ENCODE measurements at places on chromosomes 16 and 17.
A peak's percentile ranks its signal among the peaks of the same experiment; 100 is the strongest.

DNA sequence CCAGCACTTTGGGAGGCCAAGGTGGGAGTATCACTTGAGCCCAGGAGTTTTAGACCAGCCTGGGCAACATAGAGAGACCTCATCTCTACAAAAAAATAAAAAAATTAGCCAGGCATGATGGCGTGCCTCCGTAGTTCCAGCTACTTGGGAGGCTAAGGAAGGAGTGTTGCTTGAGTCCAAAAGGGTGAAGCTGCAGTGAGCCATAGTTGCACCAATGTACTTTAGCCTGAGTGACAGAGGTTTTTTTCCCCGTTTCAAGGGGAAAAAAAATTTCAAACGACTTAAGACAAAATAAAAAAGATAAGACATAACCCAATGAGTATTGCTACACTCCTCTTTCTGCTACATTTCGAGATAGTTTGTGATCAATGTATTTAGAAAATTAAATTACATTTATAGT lies 6.8 kb downstream of the DHX8 start:
- no peak for DNase-seq

- DNase-seq = no peak
Measured at GRCh38 chr16:50956637-50957036, 194.4 kb downstream of the SALL1 start.

GRCh38 chr16:19284207-19284606 lies 1.3 kb upstream of the CLEC19A start:
- no peak for DNase-seq

DNA sequence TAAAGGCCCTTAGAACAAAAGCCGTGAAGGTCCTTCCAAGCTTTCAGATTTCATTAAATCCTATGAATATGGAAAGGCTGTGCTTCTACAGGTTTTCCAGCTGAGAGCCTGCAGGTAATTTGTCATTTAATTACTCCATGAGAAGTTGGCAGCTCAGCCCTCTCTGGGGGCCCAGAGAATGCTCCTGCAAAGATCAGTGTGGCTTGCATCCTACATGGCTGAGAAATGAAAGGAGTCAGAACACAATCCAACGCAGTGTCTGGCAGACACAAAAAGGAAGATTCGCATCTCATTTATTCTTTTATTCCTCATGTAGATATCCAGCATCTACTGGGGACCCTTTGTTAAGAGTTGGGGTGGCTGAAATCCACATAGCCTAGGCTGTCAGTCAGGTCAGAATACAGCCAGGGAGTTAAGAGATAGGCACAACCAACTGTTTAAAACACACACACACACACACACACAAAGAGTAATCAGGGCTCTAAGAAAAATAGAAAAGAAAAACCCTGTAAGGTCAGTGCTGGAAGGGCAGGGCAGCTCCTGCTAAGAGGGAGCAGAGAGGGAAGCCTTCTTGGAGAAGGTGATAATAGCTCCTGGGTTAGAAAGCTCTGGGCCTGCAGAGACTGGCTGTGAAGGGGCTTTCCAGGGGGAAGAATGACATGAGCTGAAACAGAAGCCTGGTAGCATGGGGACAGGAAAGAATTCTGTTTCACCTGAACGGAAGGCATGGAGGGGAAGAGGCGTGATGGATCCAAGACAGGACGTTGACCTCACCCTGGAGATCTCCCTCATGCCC lies 46.9 kb upstream of the WSCD1 start:
- no peak for DNase-seq

DNA sequence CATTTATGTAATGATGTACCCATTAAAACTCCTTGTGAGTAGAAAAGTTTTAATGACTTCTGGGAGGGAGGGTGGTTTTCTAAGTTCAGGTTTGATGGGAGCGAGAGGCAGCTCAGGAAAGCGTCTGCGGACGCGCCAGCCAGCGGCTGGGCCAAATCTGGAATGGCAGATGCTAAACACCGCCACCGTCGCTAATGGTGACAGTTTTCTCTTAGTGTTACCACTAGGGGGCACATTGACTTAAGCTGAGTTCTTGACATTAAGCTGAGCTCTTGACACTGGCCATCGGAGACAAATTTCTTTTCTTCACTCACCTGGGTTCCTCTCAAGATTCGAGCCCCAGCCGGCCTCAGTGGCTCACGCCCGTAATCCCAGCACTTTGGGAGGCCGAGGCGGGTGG lies 6.7 kb downstream of the TRPV1 start:
- DNase-seq = no peak

- no peak for DNase-seq
Measured at GRCh38 chr16:69618307-69618706, 52.5 kb downstream of the NFAT5 start.

- no peak for DNase-seq
Measured at GRCh38 chr17:27242951-27243350, 51.0 kb upstream of the WSB1 start.

DNA sequence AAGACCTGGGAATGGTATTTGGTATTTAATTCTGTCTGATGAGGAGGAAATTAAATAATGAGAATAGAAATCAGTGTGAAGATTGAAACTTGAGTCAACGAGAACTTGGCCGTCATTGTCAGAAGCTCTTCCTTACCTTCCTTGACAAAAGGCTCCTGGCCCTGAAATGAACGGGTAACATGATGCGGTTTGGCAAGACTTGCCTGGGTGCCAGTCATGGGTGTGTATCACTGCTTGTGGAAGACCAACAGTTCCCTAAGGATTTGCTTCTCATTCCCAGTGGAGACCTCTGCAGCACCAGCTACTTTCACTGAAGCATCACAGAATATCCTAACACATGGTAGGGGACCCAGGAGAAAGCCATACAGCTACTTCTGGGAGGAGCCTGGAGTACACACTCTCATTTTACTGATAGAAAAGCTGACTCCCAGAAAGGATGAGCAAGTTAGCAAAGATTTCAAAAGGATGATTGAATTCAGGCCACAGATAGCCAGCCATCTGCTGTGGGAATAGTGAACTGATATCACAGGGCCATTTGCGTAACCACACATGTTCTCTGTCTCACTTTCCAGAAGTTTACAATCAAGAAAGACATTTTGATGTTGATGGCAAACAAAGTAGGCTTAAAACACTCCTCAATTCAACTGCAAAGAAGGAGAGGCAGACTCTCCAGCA lies 258.1 kb upstream of the SALL1 start:
- peak; percentile 33 for DNase-seq

GRCh38 chr17:73071066-73071999 lies 21.2 kb downstream of the SLC39A11 start:
- DNase-seq = peak; percentile 45

DNA sequence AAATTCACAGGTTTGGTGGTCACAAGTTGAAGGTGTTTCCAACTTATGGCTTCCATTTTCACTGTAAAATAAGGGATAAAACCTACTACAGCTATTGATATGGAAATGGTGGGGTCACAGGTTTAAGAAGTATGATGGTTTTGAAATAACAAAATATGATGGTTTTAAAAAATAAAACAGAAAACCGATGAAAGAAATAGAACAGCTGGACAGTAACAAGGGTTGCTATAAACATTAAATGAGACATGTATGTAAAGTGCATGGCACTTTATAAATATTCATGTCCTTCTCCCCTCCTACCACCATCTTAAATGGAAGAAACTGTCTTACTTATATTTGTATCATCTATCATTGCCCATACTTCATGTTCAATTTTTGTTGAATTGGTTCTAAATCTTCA lies 31.3 kb downstream of the ASPA start:
- DNase-seq = no peak

GRCh38 chr17:57242148-57242547 lies 14.2 kb upstream of the MSI2 start:
- no peak for DNase-seq

GRCh38 chr17:40538019-40538935 lies 27.0 kb downstream of the CCR7 start:
- no peak for DNase-seq

DNA sequence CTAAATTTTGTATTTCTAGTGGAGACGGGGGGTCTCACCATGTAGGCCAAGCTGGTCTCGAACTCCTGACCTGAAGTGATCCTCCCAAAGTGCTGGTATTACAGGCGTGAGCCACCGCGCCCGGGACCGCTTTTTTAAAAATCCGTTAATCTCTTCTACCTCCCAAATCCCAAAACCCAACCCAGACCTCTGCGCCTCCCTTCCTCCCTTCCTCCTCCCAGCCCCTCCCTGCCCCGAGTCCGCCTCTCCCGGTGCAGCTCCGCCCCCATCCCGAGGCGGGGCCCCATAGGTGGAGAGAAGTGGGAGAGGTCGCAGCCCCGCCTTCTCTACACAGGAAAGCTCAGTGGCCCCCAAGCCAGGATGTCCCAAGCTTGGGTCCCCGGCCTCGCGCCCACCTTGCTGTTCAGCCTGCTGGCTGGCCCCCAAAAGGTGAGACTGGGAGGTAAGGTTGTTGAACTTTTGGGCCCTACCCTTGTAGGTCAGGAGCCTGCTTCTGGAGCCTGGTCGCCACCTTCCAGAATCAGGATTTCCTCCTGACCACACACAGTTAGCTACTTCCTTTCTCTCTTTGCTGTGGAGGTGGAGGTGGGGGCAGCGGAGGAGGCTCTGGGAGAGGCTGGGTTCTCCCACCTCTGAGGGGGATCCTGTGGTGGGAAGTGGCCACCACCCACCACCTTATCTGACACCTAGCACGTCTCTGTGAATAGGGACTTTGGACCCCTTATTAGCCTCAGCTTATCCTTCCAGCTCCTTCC lies at the start of gene TMEM92:
Gene TMEM92 (plus strand): TSS at position 325 of the 755 bp plus-strand sequence. CDS start 36 bp downstream, at position 361.
- no peak for DNase-seq

GRCh38 chr17:72363089-72363610 lies 242.3 kb downstream of the SOX9 start:
- no peak for DNase-seq

DNA sequence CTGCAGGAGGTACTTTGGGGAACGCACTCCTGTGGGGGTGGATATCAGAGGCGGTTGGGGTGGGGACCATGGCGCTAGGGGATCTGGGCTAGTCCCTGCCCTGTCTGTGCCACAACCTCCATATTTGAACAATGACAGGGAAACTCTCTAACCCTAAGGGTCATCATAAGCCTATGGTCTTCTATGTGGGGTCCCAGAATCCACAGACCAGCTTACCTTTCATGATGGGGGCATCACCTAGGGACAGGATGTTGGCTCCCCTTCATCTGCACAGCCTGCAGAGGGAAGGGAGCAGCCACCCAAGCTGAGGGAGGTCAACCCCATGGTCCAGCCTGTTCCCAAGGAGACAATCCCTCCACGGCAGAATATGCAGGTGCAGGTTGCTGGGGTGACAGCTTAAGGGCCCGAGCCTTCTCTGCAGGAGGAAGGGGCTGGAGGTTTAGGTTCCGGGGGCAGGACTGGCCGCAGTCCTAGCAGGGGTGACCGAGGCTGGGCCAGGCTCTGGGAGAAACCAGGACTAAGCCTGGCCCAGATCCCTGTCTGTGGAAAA lies 1.7 kb downstream of the ORAI3 start:
- no peak for DNase-seq

DNA sequence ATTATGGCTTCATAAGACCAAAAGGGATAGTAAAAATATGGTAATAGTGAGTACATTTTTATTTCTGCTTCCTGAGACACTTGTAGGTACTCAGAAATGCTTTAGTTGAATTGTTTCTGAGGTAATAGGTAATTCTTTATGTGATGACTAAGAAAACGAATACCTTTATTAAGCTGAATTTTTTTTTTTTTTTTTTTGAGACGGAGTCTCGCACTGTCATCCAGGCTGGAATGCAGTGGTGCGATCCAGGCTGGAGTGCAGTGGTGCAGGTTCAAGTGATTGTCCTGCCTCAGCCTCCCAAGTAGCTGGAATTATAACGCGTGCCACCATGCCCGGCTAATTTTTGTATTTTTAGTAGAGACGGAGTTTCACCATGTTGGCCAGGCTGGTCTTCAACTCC lies 1.9 kb downstream of the RAD51C start:
- DNase-seq = no peak

DNA sequence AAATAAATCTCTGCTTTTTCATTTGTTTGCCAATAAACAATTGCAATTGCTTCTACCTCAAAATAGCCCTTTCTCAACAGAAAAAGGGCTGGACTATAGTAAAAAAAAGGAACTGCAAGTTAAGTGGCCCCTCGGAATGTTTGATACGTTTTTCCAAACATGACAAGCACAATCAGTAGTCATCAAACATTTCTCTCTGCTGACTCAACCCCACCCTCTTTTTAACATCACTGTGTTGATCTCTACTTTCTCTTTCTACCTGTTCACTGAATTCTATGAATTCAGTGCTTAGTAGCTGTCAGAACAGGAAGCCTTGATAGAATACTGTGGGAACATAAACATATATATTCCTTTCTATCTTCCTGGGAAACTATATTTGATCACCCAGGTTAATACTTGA lies 116.5 kb upstream of the AXIN2 start:
- DNase-seq = peak; percentile 32

GRCh38 chr17:73058022-73058421 lies 34.5 kb downstream of the SLC39A11 start:
- DNase-seq = no peak

GRCh38 chr17:8700546-8700945 lies 44.1 kb downstream of the CCDC42 start:
- no peak for DNase-seq

DNA sequence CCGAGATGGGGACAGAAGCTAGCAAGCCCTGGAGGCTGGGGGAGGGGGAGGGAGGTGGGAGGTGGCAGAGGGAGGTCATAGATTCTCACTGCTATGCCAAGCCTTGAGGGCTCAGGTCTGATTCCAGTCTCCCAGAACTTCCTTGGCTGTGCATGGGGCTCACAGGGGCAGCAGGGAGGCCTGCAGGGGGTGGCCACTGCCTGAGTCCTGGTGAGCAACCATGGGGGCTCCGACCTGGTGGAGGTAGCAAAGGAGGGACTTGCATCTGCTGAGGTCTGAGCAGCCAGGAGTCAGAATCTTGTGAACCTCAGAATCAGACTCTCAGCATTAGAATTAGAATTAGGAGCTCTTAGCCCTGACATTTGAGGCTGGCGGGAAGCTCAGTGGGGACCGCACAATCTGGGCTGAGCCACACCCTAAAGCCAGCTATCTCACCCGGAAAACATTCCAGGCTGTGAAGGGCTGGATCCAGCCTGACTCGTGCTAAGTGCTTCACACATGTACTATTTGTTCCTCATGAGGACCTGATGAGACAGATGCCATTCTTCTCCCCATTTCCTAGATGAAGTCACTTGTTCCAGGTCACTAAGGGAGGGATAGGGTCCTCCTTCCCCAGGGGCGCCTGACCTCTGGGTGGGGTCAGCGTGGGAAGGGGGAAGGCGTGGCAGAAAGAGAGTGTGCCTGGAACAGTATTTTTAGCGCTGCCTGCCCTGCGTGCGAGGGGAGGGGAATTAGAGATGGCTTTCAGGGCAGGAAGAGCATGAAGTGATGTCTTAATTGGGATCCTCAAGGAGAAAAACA lies 17.3 kb upstream of the KCNJ12 start:
- DNase-seq = peak; percentile 73

- DNase-seq = peak; percentile 43
Measured at GRCh38 chr17:76868669-76869495, 678 bp downstream of the MGAT5B start.

GRCh38 chr17:43021741-43022512 lies at the start of gene VAT1:
TSS of gene VAT1 (minus strand) at chr17:43022385. CDS start at chr17:43022322, 63 bp downstream.
- DNase-seq = peak; percentile 94

- no peak for DNase-seq
Measured at GRCh38 chr16:72112452-72112792, 18.8 kb downstream of the DHX38 start.
